ENCODE measurements at places on chromosomes 3 and 15.

- DNase-seq, result no peak
Observed at GRCh38 chr3:78029775-78030174, 989.9 kb downstream of the ROBO2 start.

DNA sequence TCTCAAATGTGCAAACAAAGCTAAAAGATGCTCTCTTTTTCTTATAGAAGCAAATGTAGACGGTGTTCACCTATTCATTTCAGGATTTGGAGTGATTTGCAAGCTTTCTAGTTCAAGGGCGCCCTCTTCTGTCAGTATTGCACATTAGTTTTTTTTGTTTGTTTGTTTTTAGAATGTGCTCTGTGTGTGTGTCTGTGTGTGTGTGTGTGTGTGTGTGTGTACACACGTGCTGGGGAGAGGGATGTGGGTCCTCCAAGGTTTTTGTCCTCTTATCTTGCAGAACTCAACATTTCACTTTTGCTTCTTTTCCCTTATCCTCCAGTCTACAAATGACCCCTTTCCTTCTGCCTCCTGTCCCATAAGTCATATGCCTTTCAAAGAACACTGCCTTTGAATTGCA is 23.5 kb downstream of the DNAH1 start:
- no peak for DNase-seq

DNA sequence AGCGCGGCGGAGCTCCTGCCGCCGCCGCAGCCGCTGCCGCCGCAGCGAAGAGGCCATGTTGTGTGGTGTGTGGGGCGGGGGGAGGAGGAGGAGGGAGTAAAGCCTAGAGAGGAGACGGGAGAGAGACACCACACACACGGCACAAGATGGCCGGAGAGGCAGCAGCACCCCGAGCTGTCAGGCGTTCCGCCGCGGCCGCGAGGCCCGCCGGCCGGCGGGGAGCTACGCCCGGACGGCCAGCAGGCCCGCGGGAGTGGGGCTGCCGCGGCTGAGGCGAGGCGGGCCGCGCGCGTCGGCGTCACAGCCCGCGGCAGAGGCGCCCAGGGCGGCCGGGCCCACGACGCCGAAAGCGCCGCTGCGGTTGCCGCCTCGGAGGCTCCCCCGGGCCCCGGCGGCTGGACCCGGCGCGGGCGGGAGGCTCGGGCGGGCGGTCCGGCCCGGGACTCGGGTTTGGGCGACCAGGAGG is 17.4 kb upstream of the CHD2 start:
- DNase-seq, result no peak

DNA sequence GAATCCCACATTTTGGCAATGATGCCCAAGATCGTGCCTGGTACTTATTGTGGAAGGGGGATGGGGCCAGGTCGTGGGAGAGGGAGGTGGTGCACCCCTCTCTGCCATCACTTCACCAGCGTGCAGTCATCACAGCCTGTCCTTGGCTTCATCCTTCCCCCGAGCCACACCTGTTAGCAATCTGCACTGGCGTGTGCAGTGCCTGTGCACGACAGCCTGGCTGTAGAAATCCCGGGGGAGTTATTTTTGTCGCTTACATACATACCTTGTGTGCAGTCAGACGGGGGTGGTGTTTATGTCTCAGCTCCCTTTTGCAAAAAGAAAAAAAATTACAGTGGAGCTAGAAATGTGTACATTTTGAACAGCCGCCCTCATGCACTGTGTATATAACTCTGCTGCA is 216.0 kb downstream of the TLE3 start:
- DNase-seq, result no peak

GRCh38 chr15:63422891-63423590 is 41.4 kb upstream of the CA12 start:
- DNase-seq, result no peak

GRCh38 chr3:58659051-58659675 is 7.4 kb downstream of the FAM3D start:
- DNase-seq, result no peak

DNA sequence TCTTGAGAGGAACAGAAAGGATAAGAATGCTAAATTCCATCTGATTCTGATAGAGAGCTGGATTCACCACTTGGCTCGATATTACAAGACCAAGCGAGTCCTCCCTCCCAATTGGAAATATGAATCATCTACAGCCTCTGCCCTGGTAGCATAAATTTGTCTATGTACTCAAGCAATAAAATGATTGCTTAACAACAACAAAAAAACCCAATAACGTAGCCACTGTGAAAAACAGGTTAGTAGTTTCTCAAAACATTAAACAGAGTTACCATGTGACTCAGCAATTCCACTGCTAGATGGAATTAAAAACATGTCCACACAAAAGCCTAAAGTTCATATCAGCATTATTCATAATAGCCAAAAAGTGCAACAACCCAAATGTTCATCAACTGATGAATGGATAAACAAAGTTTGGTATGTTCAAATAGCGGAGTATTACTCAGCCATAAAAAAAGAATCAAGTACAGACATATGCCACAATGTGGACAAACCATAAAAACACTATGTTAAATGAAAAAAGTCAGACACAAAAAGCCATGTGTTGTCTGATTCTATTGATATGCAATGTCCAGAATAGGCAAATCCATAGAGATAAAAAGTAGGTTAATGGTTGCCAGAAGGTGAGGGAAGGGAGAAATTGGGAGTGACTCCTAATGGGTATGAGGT is 16.8 kb downstream of the BCL2L10 start:
- no peak for DNase-seq

DNA sequence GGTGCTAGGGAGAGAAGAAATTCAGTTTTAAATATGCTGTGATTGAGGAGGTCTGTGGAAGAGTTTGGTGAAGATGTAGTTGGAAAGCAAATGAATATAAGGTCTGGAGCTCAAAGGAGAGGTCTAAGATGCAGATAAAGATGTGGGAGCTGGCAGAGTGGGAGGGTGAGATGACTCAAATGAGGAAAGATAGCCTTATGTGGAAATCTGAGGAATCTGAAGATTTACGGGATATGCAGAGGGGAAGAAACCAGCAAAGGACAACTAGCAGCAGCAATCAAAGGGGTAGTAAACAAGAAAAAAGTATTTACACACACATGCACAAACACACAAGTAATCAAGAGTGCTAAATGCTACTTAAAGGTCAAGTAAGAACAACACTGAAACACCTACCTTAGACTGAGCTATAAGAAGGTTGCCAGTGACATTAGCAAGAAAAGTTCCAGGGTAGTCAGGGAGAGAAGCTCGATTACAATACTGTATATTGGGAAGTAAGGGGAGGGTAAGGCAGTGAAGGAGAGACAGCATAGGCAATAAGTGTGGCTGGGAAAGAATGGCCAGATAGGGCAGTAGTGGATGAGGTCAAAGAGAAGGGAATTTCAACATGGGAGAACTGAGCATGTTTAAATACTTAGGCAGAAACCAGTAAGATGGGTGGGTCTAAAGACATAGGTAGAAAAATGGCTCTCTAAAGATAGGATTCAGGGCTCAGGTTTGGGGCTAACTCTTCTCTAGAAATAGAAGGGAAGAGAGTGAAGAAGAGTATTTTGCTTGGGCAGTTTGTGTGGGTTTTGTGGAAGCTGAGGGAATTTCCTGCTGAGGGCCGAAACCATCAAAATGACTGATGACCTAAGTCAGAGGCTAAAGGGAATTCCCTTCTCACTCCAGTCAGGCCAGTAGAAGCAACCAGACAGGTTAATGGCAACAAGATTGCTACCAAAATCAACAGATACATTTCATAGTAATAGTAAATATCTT is 8.9 kb downstream of the CMTM6 start:
- no peak for DNase-seq

GRCh38 chr3:146077181-146077580 is 83.8 kb downstream of the PLOD2 start:
- DNase-seq, result no peak

GRCh38 chr15:62742409-62743171 is 300.0 kb upstream of the TPM1 start:
- no peak for DNase-seq

DNA sequence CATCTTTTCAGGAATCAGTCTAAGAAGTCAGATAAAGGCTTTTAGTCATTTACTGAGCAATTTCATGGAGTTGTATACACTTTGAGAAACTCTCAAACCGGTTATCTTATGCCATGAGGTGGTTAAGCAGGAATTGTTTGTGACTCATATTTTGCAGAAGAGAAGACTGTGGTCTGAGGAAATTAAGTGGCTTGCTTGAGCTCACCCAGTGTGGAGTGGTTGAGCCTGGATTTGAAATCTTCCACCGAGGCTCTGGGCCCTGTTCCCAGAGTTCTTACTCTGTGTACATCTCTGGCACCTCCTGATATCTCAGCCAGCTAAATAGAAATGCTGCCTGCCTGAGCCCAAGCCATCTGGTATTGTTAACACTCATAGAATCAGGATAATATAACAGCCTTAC is 37.8 kb upstream of the BCL6 start:
- DNase-seq, result no peak

DNA sequence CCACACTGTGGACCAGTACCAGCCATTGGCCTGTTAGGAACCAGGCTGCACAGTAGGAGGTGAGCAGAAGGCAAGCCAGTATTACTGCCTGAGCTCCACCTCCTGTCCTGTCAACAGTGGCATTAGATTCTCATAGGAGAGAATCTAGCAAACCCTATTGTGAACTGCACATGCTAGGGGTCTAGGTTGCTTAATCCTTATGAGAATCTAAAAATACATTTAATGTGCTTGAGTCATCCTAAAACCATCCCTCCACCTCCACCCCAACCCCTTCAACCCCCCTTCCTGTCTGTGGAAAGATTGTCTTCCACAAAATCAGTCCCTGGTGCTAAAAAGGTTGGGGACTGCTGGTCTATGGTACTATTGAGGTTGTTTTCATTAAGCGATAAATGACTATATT is 49.3 kb upstream of the KCNAB1 start:
- no peak for DNase-seq

- no peak for DNase-seq
Observed at GRCh38 chr3:166274351-166275023, 437.3 kb upstream of the BCHE start.

- no peak for DNase-seq
Observed at GRCh38 chr3:13075318-13075717, 2.1 kb upstream of the IQSEC1 start.

- no peak for DNase-seq
Observed at GRCh38 chr3:197730200-197730599, 6.5 kb downstream of the RUBCN start.

GRCh38 chr3:53196575-53197407 is 35.8 kb downstream of the PRKCD start:
- DNase-seq, result no peak

- DNase-seq, result no peak
Observed at GRCh38 chr3:111971533-111972130, 7.2 kb upstream of the ABHD10 start.

DNA sequence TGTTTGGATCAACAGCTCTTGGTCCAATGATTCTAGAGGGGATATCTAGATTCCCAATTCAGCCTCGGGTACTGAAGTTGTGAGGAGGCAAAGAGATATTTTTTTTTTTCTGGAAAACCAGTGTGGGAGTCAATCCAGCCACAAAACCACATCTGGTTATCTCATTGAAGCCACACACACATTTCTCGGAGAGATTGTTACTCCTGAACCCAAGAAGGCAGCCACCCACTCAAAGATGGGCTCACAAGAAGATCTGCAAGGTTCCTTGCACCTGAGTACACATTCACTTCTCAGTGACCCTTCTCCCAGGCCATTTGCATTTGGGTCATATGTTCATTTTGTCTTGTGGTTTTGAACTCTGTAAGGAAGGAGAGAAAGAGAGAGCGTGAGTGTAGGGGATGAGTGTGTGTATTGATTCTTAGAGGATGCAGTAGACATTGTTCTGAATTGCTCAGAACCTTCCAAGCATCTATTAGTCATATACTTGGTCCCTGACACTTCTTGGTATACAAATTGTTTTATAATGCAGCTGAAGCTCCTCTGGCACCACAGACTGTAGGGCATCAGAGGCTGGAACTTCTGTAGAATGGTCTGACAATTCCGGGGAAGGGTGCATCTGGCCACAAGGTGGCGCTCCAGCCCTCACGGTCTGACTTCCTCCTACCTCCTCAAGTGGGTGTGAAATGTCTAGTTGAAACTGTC is 39.3 kb upstream of the TRA2B start:
- DNase-seq, result no peak

DNA sequence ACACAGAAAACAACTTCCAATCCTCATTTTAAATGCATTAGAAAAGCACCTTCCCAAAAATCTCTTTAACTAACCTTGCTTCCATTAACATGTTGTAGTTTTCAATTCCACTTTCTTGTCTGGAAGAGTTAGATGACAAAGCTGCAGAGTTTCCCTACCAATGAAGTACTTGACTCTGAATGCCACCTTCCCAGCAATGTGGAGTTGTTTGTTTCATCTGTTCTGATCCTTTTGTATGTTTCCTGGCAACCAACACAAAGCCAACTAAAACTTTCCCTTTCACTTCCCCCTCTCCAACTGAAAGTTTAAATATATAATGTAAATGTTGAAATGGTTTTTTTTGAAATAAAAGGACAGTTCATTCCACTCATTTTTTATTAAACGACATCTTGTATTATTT is at the start of gene WDR49:
TSS of gene WDR49 (minus strand) at position 183 of the 400 bp plus-strand sequence. CDS start 517 bp downstream, outside the sequence.
- DNase-seq, result no peak

- no peak for DNase-seq
Observed at GRCh38 chr3:66480666-66481065, 20.2 kb downstream of the LRIG1 start.

GRCh38 chr3:187567661-187568121 is 102.5 kb downstream of the SST start:
- no peak for DNase-seq

DNA sequence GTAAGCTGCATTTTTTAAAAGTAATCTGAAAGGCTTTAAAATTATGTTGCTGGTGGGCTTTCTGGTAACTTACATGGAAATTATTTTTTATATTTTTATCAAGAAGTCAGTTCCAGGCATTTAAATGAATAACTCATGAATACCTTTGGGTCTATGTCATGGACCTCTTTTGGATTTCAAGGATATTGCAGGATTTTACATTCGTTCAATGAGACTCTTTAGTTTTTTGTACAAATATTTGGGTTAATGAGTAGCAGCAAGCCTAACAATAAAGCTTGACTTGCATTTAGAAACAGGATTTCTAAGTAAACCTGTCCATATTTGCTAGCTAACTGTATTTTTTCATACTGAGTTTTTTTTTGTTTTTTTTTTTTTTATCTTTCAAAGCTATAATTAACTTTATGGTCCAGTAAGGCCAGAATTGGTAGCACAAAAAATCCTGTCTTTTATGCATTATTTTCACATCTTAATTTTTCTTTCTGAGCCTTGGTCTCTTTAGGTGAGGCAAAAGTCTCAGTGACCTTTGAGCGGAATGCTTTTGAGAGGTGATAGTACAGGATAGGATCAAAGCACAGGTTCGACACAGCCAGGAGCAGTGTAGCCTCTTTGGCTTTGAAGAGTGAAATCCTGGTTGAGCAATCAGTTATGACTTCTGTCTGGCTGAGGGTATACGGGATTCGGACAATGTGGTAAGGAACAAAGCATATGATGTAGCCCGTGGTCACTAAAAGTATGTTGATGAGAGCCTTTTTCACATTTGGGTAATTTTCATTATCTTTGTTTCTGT is 4.8 kb downstream of the GPR171 start:
- DNase-seq, result no peak

DNA sequence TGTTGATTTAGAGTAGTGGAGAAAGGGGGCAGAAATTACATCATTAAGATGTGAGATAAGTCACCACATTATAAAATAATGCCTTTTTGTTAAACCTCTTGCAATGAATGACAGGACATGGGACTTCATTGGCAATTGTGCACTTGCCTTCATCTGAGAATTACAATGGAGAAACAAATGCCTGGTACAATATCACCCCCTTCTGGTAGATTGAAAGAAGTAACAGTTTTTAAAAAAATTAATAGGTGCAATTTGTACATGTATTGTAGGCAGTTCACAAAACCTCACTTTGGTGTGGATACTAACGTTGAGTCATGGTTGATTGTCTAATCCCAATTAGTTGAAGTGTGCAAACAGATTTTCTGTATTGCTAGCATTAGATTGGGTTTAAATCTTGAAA is 4.6 kb upstream of the P2RY14 start:
- no peak for DNase-seq

- no peak for DNase-seq
Observed at GRCh38 chr3:10512687-10513086, 7.3 kb upstream of the ATP2B2 start.

Measured in cortex of kidney (tissue), 1 donor.